ENCODE measurements at places on chromosomes 1 and 21. TPM values are rescaled to one million over a fixed set of nuclear protein-coding genes. Genes with fewer than 3 reads are reported as not detected.

GNG4 gene
- total RNA-seq: under 0.01 TPM

C4BPB gene
- total RNA-seq: not detected

KRTAP19-3 gene
- not detected for total RNA-seq

CYYR1 gene
- under 0.01 TPM for total RNA-seq

SYNC gene
- total RNA-seq: 20.5 TPM

PGLYRP4 gene
- not detected for total RNA-seq

SOX13 gene
- total RNA-seq: 6.3 TPM

UMODL1 gene
- total RNA-seq: under 0.01 TPM

RNU1-1 gene
- under 0.01 TPM for total RNA-seq

KLHDC9 gene
- 0.28 TPM for total RNA-seq

EDEM3 gene
- 117 TPM for total RNA-seq

FAM110D gene
- under 0.01 TPM for total RNA-seq

TSTD1 gene
- 41.4 TPM for total RNA-seq

SLC6A9 gene
- total RNA-seq: 4.2 TPM

RBBP5 gene
- 30.3 TPM for total RNA-seq

C1orf94 gene
- total RNA-seq: not detected

KRTAP13-3 gene
- not detected for total RNA-seq

BTBD19 gene
- 4.4 TPM for total RNA-seq

ARL8A gene
- total RNA-seq: 28.2 TPM

MTOR gene
- 38.0 TPM for total RNA-seq

SPOCD1 gene
- 44.0 TPM for total RNA-seq

STXBP3 gene
- 63.3 TPM for total RNA-seq

ANGPTL1 gene
- total RNA-seq: 4.6 TPM

LSS gene
- total RNA-seq: 41.6 TPM

PGLYRP3 gene
- total RNA-seq: not detected

SPRR2E gene
- not detected for total RNA-seq

KCNA3 gene
- total RNA-seq: 0.28 TPM

CELA3B gene
- total RNA-seq: not detected

TENT5C gene
- 2.0 TPM for total RNA-seq

AVPR1B gene
- total RNA-seq: not detected

LGR6 gene
- not detected for total RNA-seq

SYT14 gene
- 2.0 TPM for total RNA-seq

Measured in regular cardiac myocyte (primary cell).